ENCODE measurements at places on chromosomes 6 and 20.

- H3K4me1 ChIP-seq = peaks cover 4% of the 10 kb centered on the region
- DNase-seq = peak; percentile 85
- no peaks in the 10 kb centered on the region for H3K36me3 ChIP-seq
- H3K4me3 ChIP-seq = peak overlapping the region; percentile 12
Observed at GRCh38 chr6:108114841-108115597, 40.5 kb upstream of the OSTM1 start.

- peak; percentile 7 for DNase-seq
- H3K36me3 ChIP-seq = no peaks in the 10 kb centered on the region
- H3K4me3 ChIP-seq = no peak overlapping the region
- no peaks in the 10 kb centered on the region for H3K27me3 ChIP-seq
- no peaks in the 10 kb centered on the region for H3K4me1 ChIP-seq
Observed at GRCh38 chr6:40395066-40395697, 192.0 kb downstream of the LRFN2 start.

GRCh38 chr20:4320291-4320690 is 304.9 kb upstream of the RNF24 start:
- H3K4me1 ChIP-seq = no peaks in the 10 kb centered on the region
- H3K27me3 ChIP-seq = no peaks in the 10 kb centered on the region
- no peak overlapping the region for H3K27ac ChIP-seq
- no peak for DNase-seq
- no peak overlapping the region for H3K4me3 ChIP-seq

- no peaks in the 10 kb centered on the region for H3K4me1 ChIP-seq
- no peaks in the 10 kb centered on the region for H3K27me3 ChIP-seq
- no peak overlapping the region for H3K27ac ChIP-seq
Observed at GRCh38 chr6:139655783-139656705, 281.6 kb upstream of the CITED2 start.

GRCh38 chr20:4688305-4688704 is 33.4 kb upstream of the PRND start:
- H3K36me3 ChIP-seq = no peaks in the 10 kb centered on the region
- H3K4me1 ChIP-seq = no peaks in the 10 kb centered on the region
- DNase-seq = no peak
- H3K27ac ChIP-seq = no peak overlapping the region

DNA sequence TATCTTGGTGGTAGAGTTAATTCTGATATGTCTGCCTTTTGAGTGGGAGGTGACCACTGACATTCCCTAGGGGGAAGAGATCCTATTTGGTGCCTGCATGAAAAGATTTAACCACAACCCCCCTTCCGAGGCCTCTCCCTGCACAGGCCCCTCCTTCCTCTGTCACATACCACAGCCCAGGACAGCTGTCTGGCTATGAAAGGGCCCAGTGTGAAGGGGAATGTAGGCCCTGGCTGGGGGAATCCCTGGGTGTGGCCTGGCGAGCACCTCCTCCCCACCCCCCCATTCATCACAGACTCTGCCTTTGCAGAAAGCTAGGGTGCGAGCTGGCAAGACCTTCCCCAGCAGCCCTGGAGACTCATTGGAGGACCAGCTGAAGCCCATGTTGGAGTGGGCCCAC is 27.4 kb upstream of the MAPRE1 start:
- no peak overlapping the region for H3K27ac ChIP-seq
- no peaks in the 10 kb centered on the region for H3K27me3 ChIP-seq
- peak; percentile 61 for DNase-seq
- H3K4me3 ChIP-seq = no peak overlapping the region
